ENCODE measurements at places on chromosomes 7 and 10.
A peak's percentile ranks its signal among the peaks of the same experiment; 100 is the strongest.

- peak; percentile 45 for DNase-seq
Measured at GRCh38 chr7:4610768-4611467, 71.2 kb upstream of the FOXK1 start.

GRCh38 chr10:1550291-1550595 is 187.1 kb downstream of the ADARB2 start:
- DNase-seq = no peak

DNA sequence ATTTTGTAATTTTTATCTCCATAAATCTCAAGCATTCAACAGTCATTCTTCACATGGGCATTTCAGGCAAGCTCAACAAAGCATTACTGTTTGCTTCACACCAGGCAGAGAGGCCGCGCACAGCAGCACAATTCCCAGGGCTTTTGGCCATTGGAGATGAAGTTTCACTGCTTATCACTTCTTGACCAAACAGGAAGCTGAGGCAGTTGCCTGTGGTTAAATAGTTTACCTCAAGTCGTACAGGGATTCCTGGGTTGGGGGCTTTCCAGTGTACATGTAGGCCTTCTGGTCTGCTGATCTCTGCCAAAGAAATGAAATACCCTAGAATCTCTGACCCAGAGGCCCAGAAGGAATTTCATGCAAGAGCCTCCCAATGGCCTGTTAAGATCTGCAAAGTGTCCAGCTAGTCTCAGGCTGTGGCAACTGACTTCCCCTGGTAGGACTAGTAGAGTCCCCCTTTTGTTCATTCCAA is 11.2 kb upstream of the PRDX3 start:
- DNase-seq = no peak

- DNase-seq = no peak
Measured at GRCh38 chr7:123773481-123773880, 24.7 kb upstream of the WASL start.

DNA sequence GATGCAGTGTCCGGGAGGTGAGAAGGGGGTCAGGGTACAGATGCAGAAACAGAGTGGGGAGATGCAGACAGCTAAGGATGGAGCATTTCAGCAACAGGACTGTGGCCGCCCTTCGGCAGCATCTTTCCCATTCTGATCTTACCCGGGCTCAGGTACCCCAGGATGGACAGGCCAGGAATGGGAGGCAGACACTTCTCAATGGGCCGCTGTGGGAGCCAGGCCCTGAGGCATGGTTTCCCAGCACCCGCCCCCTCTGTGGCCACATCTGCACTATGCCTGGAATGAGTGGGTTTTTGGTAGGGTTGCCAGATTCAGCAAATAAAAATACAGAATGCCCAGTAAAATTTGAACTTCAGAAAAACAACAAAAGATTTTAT is 105.2 kb upstream of the CTBP2 start:
- no peak for DNase-seq

DNA sequence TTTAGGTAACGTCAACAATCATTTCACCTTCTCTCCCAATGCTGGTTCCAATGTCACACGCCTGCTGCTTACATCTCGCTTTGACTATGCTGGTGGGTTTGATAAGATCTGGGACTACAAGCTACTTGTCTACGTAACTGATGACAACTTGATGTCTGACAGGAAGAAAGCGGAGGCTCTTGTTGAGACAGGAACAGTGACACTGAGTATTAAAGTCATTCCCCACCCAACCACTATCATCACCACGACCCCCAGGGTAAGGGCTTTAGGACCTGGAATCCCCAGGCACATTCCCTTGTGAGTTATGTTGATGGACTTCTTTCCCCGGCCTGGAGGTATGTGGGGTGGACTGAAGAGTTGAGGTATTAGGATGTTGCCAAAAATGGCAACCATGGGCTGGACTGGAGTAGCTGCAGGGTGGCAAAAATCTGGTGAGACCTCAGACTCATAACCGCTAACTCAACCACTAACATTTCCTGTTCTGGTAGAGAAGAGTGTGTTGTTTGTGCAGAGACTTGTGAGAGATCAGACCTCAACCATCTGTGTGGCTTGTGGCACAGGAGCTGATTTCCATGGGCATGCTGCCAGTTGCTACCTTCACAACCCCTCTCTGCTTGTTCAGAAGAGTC is 59.2 kb downstream of the CDHR3 start:
- DNase-seq = peak; percentile 46

DNA sequence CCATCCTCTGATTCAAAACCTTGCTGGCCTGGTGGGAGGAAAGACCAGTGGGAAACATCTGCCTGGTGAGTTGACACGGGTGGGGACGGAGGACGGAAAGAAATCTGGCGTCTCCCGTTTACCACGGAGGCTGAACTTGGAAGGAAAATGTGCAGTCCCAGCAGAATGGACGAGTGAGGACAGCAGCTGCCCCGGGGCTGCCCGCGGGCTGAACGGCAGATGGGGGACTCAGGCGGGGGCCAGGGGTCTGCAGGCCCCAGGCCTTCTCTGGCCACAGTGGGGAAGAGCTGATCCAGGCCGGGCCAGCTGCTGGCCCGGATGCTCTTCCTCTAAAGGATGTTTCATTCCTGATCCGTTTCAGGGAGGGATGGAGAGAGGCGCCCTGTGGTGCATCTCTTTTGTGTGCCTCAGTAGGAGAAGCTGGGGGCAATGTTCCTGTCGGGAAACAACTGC is 147.5 kb upstream of the CHST15 start:
- no peak for DNase-seq

DNA sequence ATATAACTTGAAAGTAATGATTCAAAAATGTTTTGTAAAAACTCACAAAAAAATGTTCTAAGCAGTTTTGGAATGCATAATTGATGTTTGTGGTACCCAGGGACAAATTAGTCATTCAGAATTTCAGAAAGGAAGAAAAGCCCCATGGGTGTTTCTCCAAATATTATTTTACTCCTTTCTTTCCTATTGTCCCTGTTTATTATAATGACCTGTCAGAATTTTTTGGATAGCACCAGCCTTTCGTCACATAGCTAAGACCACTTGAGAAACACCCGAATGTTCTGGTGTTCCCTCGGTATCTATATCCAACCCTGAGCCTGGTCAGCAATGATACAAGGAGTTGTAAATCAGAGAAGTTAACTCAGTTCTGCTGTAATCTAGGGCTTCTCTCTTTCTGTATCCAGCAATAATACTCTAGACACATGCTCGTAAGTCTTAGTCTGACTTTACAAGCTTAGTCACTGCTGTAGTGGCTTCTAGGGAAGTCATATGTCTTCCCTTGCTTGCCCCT is 64.8 kb upstream of the MEOX2 start:
- no peak for DNase-seq

- DNase-seq = no peak
Measured at GRCh38 chr7:152911226-152911560, 151.6 kb downstream of the ACTR3B start.

GRCh38 chr7:50613473-50613872 is 48.3 kb upstream of the DDC start:
- DNase-seq = no peak

- no peak for DNase-seq
Measured at GRCh38 chr10:97163781-97164501, 21.8 kb downstream of the SLIT1 start.

- no peak for DNase-seq
Measured at GRCh38 chr7:81161451-81162075, 242.7 kb upstream of the SEMA3C start.

- DNase-seq = no peak
Measured at GRCh38 chr10:86256690-86257315, 109.8 kb downstream of the GRID1 start.

- no peak for DNase-seq
Measured at GRCh38 chr7:134637934-134638719, 8.5 kb upstream of the BPGM start.

DNA sequence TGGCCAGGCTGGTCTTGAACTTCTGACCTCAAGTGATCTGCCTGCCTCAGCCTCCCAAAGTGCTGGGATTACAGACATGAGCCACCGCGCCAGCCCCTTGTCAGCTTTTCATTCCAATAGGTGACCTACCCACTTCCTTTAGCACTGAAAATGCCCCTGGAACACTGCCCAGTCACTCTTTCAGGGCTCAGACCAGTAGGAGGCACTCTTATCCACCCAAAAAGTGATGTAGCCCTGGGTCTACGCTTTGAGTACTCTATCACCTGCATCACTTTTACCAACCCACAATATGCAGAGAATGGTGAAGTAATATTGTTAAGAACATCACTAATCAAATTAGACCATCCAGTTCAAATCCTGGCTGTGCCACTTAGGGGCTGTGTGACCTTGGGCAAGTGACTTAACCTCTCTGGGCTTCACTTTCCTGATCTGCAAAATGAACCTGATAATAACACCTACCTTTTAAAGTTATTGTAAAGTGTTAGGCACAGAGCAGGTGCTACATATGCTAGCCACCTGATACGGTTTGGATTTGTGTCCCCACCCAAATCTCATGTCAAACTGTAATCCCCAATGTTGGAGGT is 5.2 kb downstream of the CALN1 start:
- no peak for DNase-seq

- DNase-seq = no peak
Measured at GRCh38 chr7:144391823-144392255, 11.7 kb downstream of the NOBOX start.

DNA sequence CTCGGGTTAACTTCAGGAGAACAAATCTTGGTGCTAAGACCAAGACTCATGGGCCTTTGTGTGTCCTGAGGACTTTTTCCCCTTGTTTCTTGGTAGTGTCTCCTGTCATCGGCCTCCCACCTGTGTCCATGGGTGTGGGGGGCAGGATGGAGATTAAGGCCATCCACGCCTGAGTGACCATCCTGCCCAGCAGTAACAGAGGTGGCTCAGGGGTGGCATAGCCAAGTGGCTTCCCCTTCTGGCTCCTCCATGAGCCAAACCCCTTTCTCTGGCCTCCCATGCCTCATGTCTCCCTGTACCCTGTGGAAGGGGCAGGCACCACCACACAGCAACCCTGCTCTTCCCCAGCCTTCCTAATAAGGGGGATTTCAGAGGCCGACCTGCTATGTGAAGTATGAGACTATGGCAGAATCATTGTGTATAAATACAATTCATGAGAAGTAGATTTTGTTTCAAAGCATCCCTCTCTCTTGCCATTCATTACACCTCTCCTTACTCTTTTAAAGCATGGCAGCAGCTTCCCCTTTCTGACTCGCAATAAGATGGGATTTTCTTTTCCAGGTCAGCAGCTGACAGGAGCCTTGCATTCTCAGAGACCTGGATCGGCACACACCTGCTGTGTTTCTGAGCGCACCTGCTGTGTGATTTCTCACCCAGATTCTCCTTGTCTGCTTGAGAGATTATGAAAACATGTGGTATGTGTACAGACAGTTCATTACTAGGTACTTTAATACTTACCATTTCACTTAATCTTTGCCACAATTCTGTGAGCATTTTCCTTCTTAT is 102.5 kb downstream of the XPNPEP1 start:
- DNase-seq = no peak

DNA sequence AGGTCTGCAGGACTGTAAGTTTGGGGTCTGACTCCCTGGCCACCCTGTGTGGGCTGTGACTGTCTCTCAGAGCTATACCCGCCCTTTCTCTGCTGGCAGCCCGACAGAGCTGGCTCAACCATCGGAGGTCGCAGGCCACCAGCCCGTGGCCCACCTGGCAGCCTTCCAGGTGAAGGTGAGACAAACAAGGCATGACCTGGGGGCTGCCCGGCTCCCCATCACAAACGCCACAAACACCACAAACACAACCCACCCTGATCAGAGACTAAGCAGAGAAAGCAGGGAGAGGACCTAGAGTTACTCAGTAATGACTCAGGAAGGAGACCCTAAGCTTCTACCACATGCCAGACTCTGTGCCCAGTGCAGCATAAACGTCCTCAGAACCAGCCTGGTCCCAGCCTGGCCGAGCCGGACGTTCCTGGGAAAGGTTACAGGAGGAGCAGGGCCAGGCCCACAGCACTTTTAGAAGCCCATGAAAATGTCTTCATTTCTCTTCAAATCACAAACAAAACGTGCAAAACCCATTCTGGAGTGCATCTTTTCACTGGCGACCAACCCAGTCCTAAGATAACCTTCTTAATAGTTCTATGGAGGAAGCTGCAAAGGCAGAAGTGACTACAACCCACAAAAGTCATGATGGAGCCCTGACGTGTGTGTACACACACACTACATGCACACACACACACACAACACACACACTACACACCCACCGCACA is 66.8 kb downstream of the MKI67 start:
- no peak for DNase-seq

- no peak for DNase-seq
Measured at GRCh38 chr7:897771-898376, 21.5 kb downstream of the GET4 start.

DNA sequence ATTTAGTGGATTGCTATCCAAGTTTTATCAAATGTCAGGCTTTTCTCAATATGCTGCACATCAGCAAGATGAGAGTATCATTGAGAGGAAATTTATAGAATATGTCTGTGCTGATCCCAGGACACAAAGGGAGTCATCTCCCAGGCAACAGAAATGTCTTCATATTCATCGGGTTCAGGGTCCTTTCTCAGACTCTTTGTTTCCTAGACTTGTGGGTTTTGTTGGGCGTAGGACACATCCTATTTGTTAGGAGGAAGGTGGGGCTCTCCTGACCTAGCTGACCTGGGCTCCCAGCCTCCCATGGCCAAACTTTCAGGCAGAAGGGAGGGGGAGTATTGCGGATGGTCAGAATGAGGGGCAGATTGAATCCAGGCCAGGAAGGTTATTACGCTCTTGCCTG is 22.9 kb upstream of the NPS start:
- no peak for DNase-seq

DNA sequence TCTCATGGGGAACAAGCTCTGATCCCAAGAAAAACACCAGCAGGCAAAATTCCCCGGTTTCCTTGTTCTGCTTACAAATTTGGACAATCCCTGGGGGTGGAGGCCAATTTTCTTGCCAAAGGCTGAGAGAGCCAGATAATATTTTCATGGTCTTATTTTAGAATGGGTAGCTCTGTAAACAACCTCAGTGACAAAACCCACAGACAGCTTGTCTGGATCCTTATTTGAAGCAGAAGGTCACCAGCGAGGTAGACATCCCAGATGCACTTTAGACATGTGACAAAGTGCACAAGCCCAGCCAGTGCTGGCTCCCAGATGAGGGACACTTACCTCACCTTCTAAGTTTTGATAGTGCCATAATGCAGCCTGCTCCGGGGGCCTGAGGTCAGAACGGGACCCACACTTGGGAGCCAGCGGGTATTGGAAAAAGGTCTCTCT is 102.6 kb upstream of the DDC start:
- DNase-seq = no peak

GRCh38 chr10:31749981-31750840 is 178.4 kb downstream of the ARHGAP12 start:
- no peak for DNase-seq

DNA sequence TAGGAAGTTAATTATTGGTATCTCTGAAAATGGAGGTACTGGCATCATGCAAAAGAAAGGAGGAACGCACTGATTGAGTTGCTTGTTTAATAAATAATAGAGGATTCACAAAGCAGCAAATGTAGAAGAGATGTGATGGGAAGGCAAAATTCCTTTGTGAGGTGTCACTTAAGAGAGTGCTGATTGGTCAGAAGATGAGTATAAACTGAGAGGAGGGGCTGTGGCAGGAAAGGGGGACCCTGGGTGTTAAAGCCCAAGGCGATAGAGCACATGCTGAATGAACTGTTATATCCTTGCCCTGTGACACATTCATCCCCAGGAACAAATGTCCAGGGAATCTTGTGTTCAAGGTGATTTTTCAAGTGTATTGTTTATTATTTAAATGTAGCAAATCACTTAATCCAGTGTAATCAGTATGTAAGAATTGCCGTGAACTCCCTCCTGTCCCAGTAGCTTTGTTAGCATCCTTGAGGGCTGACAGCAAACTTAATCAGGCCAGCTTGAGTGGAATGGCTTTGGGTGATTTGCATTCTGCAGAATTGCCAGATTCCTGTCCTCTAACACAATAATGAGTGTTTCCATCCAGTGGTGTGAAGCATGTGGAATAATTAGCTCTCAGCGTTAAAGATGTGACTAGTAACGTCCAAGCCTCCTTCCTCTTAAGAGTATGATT is 111.9 kb downstream of the CHN2 start:
- DNase-seq = no peak
